ENCODE measurements at places on chromosomes 1 and 21.

- DNase-seq, result peak; percentile 10
Measured at GRCh38 chr1:101025283-101025656, 314 bp downstream of the DPH5 start.

- no peak for DNase-seq
Measured at GRCh38 chr1:231557411-231557810, 28.9 kb downstream of the TSNAX start.

DNA sequence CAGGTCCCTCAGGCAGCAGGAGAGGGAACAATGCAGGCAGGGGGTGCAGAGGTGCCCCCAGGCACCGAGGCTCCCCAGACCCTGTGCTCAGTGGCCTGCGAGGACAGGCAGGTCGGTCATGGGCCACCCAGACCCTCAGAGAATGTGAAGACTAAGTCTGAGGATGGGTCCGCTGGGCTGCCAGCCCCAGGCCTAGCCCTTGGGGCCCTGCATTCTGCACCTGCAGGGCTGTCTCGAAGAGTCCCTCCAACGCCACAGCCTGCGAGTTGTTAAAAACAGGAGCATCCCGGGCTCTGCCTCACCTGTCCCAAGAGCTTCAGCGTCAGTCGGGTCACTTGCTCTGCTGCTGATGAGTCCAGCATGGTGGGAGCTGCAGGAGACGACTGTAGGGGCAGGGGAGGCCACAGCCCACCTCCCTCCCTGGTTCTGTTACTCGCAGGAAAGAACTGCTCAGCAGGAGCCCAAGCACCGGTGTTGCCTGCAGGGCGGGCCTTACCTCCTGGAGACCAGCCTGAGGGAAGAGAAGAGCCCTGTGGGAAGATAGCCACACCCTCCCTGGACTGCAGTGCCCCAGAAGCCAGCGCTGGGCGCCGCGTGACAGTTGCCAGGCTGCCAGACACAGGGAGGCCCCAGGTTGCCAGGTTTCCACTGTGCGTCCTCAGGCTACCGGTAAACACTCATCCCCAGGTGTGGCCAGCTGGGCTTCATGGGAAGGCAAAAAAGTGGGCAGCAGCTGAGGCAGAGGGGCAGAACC is 5.8 kb downstream of the C21orf58 start:
- no peak for DNase-seq

DNA sequence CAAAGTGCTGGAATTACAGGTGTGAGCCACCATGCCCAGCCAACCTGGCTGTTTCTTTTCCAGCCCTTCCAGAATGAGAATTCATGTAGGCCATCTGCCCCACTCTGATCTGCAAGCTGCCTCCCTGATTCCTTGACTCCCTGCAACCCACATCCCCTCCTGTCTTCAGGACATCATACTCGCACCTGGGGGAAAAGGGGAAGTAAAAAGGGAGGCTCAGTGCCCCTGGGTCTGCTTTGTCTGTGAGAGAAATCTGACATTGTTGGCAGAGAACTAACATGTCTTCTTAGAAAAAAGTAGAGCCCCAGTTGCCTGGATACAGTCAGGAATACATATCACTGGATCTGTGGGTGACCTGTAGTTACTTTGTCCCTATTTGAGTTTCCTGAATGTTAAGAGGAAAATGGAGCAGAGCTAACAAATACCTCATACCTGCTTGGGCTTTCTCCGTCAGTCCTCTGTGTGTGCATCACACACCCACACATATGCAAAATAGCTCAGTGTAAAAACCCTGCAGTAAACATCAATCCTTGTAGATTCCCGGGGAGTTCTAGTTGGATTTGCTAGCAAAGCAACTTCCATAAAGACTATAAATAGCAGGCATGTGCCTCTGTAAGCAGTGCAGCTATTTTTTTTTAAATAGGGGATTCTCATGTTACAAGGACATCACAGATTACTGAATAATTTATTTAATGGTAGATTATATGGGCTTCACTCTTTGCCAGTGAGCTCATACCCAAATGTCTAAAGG is 62.9 kb downstream of the TEX35 start:
- DNase-seq, result no peak

DNA sequence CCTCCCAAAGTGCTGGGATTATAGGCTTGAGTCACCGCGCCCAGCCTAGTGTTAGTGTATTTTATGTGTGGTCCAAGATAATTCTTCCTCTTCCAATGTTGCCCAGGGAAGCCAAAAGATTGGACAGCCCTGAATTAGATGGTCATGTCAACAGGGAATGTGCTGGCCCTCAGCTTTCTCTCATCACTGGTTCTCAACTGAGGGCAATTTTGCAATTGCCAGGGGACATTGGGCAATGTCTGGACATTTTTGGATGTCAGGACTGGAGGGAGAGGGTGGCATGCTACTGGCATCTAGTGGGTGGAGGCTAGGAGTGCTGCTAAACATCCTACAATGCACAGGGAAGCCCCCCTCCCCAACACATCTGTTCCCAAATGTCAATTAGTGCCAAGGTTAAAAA is 95.0 kb downstream of the LAMC2 start:
- DNase-seq, result no peak

DNA sequence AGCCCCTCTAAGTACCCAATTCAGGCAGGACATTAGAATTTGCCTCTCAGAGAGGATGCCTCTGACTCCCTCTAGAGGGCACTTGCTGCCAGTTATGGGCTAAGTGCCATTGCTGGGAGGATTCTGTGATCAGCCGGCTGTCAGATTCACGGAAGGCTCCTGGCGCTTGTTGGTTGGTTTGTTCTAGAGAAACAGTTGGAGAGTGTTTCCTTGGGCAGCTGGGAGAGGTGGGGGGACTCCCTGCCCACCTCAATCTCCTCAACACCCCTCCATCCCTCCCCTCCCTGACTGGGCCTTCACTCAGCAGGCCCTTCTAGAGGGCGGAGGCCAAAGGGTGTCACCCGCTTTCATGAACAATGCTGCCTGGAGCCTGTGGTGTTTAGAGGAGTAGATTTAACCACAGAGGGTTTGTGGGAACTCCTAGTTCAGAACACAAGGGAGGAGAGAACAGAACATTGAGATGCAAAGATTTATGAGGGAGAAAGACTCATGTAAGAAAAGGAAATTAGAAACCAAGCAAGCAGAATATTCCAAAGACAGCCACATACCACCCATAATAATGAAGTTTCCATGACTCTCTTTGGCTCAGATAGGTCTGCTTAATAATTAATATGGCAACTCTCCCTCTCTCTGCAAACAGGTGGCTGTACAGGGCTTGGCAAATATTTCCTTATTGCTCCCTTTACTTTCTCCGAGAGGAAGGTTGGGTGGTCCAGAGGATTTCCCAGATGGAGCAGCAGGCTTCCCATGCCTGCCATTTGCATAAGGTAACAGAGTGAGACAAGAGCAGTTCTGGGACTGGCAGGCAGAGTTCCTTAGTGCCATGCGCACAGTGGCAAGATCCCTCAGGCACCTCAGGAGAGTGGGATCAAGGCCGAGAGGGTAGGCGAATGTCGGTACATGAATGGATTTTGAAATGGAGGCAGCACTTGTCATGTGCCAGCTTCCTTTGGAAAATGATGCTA is 30.0 kb upstream of the ACP6 start:
- peak; percentile 64 for DNase-seq

DNA sequence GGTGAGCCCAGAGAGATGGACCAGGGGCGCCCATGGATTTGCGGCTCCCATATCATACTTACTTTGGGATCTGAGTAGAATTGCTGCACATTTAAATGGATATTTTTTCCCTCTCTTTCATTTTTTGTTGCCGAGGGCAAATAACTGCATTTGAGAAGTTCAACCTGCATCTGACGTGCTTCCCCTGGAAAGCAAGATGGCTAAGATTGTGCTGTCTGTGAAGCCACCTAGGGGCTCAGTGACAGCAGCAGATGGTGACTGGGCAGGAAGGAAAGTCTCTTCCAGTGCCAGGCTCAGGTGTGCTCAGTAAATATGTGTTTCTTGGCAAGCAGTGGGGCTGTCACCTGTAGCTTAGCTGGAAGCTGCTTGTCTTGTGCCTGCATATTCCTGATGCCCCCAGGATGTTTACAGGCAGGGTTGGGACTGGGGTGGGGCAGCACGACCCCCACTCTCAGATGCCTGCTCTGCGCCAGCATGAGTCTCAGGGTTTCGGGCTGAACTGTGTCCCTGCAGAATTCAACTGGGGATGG is 59.8 kb upstream of the ETV3 start:
- no peak for DNase-seq

DNA sequence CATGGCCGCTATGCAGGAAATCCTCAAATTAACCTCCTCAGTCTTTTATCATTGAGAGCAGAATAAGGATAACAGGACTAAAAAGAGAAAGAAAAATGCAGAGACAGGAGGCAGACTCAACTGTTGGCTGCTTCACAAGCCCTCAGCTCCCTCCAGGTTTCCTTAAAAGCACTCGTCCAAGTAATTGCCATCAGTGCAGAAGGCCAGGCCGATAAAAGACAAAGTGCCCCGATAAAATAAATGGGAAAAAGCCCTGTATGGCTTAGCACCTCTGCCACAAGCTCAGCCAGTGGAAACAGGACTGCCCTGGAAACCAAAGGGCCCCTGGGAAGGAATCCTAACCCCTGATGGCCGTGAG is 8.1 kb downstream of the S100A6 start:
- no peak for DNase-seq

GRCh38 chr1:103243481-103243880 is 135.2 kb upstream of the COL11A1 start:
- DNase-seq, result no peak

- no peak for DNase-seq
Measured at GRCh38 chr21:8989261-8989711, 1532.1 kb upstream of the TPTE start.

DNA sequence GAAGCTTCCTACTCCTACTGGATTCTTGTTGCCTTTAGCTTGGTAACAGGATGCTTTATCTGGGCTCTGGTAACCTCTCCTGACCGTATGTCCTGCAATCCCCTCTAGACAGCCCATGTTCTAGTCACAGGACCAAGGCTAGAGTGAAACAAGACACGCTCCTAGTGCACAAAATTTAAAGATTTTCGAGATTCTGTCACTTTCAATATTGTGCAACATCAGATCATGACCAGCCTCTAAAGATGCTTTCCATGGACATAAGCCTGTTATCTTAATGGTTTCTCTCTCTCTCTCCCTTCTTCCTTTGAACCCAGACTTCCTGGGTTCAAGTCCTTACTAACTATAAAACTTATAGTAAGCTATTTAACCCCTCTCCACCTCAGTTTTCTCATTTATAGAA is 1.6 kb upstream of the LY9 start:
- DNase-seq, result no peak

GRCh38 chr1:119956306-119956705 is 60.0 kb upstream of the ADAM30 start:
- no peak for DNase-seq

GRCh38 chr1:245458761-245459174 is 304.0 kb downstream of the KIF26B start:
- no peak for DNase-seq

GRCh38 chr1:6960291-6960811 is 175.1 kb downstream of the CAMTA1 start:
- no peak for DNase-seq

Measured in LoVo (cell line).